ENCODE measurements at places on chromosomes 3 and 15.

- DNase-seq = no peak
These were observed 350.7 kb upstream of the AZI2 start for GRCh38 chr3:28699283-28699682.

- DNase-seq = no peak
These were observed 59.8 kb upstream of the NR2F2 start for GRCh38 chr15:96270581-96271172.

DNA sequence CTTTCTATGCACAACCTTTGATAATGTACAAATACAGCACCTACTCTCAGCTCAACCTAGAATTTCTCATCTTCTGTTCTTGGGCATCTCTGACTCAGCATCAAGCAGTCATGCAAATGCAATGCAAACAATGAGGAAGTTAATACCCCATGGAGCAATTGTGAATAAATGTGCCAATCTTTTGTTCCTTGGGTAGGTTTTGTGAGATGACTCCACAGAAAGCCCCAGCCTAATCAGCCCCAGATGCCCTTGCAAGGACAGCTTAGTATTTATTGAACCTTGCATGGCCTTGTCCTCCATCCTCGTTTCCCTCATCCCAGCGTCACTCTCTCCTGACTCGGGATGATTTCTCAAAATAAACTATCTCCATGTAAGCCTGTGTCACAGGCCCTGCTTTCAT lies 494.7 kb upstream of the NECTIN3 start:
- DNase-seq = no peak

GRCh38 chr3:134251731-134252391 lies 1.2 kb upstream of the RYK start:
- DNase-seq = no peak

DNA sequence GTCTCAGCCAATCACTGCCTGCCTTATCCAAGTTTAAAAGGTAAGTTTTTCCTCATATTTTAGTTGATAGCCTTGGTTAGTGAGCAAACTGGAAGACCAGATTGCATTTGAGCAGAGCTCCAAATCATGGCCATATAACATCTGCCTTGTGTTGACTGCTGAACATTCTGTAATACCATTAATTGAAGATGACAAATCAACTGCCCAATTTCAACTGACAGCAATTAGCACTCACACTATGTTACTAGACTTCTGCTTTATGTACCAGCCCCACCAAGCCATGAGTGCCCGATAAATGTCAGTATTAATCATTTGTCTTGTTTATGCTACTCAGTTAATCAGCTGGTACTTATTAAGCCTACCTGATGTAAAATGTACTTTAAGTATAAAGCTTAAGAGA lies 83.1 kb downstream of the CGGBP1 start:
- DNase-seq = no peak

DNA sequence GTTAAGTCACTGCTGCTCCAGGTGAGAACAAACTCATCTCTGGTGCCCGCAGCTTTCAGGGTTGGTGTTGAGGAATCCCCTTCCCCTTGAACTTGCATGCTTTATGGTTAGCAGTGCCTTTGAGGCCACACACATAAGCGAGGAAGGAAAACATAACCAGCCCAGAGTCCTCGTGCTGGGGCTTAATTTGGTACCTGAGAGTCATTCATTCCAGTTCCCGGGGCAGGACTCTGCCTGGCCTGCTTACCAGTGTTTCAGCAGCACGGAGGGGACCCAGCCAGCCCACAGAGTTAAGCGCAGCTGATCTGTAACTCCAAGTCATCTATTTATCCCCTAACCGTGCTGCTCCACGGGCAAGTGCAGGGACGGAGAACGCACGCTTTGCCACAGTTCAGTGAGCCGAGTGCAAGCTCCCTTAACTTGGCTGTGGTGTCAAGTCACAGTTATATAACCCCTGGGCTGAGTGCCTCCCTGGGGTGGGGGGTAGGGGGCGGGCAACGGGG lies 302.3 kb upstream of the ICE2 start:
- DNase-seq = no peak

DNA sequence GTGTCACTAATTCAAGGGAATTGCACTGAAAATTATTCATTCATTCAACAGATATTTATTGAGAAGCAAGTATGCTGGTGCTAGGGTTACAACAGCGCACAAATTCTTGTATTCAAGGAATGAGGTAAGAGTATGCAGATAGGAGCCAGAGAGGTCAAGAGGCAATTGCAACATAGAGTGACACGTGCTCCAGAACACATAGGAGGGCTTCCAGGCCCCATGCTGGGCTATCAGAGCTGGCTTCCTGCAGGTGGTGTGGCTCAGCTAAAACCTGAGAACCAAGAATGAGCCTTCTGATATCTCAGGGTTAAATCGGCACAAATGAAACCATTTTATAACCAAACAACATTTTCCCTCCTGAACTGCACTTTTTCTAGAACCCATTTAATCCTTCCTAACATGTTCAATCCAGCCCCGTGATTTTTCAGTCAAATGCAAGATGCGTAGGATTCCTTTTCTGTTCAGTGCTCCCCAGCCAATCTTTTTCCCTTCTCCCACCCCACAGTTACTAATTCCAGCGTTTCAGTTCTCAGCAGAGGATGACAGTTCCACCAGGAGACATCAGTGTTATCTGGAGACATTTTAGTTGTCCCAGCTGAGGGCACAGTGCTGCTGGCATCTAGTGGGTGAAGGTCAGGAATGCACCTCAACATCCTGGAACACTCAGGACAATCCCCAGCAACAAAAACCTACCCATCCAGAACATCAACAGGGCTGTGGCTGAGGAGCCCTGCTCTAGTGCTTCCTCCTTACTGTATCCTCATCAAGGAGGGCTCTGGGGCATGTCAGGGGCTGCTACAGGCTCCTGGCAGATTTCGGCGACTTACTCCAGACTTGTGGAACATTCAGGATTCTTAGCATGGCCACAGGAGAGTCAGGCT lies 13.1 kb downstream of the CCR5AS start:
- DNase-seq = no peak

DNA sequence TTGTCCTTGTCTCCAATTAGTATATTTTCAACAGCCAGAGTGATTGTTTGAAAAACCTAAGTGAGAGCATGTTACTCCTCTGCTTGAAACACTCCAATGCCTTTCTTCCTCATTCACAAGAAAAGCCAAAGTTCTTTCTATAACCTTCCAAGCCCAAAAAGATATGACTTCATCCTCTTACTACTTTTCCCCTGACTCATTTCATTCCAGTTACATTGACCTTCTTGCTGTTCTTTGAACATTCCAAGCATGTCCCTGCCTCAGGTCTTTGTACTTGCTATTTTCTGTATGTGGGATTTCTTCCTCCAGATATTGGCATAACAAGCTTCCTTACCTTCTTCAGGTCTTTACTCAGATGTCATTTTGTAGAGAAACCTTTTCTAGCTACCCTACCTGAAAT lies 28.3 kb downstream of the EHHADH start:
- no peak for DNase-seq

DNA sequence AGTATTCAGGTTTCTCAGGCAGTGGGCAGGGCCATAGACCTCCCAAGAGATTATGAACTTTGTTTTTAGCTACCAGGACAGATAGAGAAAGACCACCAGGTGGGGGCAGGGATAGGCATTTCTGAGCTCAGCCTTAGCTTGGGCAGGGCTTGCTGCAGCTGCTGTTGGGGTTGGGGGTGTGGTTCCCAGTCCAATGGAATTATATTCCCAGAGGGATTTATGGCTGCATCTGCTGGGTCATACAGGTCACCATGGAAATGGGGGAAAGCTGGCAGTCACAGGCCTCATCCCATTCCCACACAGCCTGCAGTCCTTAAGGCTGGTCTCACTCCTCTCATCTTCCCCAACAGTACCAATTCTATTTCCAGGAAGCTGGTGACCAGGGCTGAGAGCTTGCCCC lies 144.6 kb upstream of the ZPLD1 start:
- no peak for DNase-seq

Measured in GM18507 (cell line).